Psoas muscle (tissue), 8 donors: ENCODE measurements at places on chromosomes 4 and X.

GRCh38 chrX:23666282-23666681 is 1.0 kb upstream of the PRDX4 start:
- no peak for DNase-seq

GRCh38 chr4:78047366-78047765 is 9.8 kb upstream of the FRAS1 start:
- no peak for DNase-seq

DNA sequence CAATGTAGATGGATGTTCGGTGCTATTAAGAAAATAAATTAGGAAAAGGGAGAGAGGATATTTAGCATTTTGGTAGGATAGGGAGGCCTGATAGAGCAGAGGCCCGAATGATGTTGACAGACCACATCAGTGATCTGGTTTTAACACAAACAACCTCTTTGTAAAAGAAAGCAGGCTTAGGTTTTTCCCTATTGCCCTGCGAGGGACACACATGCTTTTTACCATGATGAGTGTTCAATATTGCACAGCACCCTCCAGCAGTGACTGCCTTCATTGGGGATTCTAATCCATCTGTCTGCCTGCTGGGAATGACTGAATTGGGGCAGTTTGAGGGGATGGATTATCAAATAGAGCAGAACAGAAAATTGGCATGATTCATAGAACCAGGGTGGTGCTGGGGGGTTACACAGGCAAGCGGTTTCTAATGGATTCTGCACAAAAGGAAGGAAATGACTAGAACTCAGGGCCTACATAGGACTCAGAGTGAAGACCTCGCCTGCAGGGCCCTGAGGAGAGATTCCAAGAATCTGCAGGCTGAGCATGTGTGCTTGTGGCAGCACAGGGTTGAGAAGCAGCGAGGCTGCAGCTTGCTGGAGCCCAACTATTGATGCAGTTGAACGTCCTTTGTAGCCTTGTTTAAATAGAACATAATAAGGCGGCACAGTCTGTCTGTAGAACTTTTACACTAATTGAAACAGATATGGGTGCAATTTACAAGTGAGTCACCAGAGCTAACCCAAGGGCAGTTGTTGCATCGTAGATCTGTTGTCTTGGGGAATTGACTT is 58.0 kb downstream of the RHOH start:
- no peak for DNase-seq

DNA sequence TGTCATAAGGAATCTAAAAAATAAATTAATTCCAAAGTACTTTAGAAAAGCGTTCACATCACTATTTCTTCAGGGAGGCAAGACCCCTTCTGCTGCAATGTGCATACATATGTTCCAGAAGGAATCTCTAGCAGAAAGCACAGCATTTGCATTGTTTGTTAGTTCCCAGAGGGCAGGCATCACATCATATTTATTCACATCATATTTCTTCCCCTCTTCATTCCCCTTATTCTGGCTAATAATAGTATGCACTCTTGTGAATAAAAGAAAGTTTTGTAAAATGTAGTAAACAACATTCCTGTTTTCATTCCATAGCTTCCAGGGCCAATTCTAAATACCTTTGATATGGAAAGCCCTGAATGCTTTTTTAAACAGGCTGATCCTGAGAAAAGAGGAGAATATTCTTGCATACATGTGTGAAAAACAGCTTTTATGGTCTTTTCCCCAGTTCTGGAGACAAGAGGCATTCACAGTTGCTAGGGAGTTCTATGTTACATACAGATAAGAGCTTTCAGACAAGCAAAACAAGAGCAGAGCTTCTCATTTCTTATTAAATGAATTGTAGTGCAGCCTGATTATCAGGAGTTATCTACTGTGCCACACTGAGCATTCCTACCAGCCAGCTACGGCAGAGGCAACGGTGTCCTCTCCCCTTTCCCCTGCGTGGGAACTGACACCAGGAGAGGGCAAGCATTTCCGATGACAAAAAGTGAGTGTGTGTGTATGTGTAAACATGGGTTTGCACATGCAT is 15.2 kb downstream of the GATB start:
- no peak for DNase-seq

DNA sequence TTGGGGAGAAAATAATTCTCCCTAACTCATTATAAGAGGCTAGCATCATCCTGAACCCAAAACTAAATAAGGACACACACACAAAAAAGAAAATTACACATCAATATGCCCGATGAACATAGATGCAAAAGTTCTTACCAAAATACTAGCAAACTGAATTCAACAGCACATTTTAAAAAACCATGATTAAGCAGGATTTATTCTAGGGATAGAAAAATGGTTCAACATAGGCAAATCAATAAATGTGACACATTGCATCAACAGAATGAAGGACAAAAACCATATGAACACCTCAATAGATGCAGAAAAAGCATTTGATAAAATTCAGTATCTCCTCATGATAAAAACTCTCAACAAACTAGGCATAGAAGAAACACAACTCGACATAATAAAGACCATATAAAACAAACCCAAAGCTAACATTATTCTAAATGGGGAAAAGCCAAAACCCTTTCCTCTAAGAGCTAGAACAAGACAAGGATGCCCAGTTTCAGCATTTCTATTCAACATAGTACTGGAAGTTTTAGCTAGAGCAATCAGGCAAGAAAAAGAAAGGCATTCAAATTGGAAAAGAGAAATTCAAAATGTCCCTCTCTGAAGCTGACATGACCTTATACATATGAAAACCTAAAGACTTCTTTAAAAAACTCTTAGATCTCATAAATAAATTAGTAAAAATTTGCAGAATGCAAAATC is 200.9 kb downstream of the NKX6-1 start:
- DNase-seq, result no peak

- no peak for DNase-seq
Measured at GRCh38 chr4:149885896-149886295, 70.3 kb upstream of the IQCM start.

DNA sequence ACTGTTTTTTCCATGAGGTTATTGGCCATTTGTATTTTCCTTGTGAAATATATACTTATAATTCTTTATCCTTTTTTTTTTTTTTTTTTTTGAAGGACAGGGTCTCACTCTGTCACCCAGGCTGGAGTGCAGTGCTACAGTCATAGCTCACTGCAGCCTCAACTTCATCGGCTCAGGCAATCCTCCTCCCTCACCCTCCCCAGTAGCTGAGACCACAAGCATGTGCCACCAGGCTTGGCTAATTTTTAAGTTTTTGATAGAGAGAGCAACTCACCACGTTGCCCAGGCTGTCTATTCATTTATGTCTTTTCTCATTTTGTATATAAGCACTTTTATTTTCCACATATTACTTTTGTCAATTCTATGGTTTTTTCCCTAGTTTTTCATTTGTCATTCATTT is 16.8 kb downstream of the RBPJ start:
- no peak for DNase-seq

DNA sequence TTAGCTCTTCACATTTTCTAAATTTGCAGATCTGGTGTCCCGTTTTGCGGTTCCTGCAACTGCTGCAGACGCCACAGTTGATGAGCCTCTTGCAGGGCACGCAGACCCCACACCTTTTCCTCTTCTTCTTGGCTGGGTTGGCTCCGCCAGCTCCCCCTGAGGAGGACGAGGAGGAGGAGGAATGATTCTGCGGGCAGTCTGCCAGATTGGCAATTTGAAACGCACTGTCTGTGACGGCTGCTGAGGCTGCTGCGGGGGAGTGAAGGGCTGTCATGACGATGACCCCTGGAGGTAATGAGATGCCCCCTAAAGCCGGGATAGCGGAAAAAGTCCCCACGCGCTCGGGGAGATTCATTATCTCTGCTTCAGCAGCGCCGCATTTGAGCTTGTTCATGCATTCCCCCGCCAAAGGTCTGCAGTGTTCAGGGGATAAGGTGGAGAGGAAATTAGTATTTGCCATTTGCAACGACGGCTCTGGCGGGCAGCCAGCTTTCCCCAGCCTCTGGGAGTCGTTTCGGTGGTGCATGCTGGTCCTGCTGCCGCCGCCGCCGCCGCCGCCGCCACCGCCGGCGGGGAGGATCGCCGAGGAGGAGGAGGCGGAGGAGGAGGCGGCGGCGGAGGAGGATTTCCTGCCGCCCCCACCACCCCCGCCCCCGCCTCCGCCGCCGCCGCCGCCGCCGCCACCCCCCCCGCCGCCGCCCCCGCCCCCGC is 3.8 kb downstream of the CXXC4 start:
- peak; percentile 82 for DNase-seq

DNA sequence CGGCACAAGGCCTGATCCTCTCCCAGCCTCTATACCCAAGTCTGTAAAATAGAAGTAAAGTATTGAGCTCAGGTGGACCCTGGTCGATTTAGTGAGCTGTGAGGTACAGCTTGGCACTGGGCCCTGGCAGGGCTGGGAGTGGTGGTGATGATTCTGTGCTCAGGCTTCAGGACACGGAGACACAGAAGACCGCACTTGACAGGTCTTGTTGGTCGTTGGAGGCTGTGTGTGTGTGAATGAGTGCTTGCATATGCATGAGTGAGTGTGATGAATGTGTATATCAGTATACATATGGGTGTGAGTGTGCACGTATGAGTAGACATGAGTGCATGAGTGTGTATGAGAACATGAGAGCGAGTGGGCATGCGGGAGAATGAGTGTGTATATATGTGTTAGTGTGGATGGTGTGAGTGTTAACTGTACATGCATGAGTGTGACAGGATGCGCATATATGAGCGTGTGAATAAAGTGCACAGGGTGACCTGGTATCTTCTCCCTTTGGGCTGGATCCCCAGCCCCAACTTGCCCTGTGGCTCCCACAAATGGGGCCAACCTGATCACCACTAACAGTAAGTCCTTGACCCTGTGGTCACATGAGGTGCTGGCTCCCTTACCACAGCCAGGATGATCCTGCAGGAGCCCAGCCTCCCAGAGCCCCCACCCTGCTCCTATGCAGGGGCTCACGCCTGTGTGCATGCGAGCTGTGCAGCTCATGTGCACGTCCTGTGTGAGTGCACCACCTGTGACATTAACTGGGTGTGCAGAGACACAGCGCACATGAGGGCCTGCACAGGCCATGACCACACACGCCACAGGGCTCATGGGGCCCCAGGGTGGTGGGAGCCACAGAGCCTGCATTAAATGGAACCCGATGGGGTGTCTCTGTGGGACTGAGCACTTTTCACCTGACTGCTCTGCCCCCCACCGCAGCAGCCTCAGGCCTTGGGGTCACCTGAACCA is 20.8 kb downstream of the SH3BP2 start:
- DNase-seq, result no peak

DNA sequence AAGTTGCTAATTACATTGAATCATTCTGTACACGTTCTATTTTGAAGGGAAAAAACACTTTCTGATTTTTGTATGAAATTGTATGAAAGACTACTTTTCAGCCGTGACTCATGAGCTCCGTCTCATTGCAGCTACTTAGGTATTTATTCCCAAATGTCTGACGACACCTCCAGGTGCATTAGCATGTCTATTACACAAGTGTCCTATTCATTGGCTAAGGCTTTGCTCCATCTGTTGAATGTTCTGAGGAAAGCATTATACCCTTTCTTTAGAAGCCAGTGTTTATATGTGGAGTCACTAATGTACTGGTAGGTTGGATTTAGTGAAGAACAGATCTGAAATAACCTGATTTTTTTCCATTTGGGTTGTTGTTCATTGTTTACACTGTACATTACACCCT is 51.8 kb downstream of the MAP7D3 start:
- DNase-seq, result no peak

DNA sequence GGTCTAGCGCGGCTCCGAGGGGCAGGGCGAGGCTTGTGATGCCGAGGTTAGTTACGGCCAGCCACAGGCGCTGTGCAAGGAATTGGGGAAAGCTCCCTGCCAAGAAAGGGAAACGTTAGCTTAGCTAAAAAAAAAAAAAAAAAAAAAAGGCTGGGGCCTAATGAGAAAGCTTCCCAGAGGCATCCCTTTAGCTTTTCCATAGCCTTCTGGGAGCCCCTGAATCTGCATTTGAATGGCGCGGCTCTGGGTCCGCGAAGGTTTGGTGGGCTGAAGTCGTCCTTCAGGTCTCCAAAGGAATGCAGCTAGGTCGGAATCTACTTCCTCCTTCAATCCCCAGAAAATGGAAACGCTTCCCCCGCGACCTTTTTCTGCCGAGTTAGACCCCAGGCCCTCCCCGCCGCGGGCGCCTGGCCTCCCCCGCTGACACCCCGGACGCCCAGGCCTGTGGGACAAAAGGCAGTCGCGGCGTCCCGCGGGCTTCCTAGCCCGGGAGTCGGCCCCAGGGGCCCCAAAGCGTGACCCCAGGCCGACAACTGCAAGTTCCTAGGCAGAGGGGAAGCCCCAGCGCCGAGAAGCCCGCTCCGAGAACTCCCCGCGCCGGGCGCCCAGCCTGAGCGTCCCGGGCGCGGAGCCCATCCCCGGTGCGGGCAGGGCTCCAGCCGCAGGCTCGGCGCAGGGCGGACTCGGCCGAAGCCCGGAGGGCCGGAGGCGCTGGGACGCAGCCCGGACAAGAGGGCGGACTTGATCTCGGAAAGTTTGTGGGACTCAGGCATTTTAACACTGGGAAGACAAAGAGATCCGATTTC is 605 bp upstream of the FAT1 start:
- DNase-seq, result peak; percentile 56

- DNase-seq, result no peak
Measured at GRCh38 chr4:52843351-52843750, 18.8 kb upstream of the RASL11B start.

DNA sequence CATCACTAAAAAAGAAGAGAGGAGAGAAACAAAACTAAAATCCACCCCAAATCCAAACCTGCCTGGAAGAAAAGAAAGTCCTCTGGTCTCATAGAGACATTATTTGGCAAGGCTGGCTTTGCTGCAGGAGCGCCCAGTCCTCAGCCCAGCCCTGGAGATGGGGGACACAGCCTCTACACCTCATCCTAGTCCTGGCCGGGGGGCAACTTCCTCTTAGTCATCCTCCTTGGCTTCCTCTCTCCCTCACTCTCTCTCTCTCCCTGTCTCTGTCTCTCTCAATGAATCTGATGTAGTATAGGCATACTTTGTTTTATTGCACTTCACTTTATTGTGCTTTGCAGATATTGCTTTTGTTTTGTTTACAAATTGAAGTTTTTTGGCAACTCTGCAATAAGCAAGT is 55.8 kb upstream of the MAGEB10 start:
- DNase-seq, result no peak

GRCh38 chr4:140743194-140743931 is 12.8 kb downstream of the TBC1D9 start:
- no peak for DNase-seq

- no peak for DNase-seq
Measured at GRCh38 chrX:45765281-45765680, 564.6 kb upstream of the DIPK2B start.
